ENCODE measurements at places on chromosomes 13 and 19. TPM values are rescaled to one million over a fixed set of nuclear protein-coding genes. Genes with fewer than 3 reads are reported as not detected.
A peak's percentile ranks its signal among the peaks of the same experiment; 100 is the strongest.

DNA sequence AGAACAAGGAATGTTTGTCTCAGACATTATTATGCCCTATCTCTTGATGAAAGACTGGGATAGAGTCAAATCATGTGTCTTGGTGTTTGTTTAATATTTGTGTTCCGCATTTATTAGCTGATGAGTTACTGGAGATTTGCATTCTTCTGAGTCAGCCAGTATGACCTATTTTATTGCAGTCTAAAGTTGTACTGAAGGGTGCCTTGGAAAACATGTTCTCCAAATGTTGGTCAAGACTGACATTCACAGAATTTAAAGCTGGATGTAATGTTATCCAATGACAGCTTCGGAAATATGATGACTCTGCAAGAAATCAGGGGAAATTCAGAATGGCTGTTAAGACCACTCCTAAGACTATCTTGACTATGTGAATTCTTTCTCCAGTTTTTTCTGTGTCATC, 134.0 kb downstream of the KCNRG start:
- no peaks in the 10 kb centered on the region for H3K36me3 ChIP-seq
- no peak for DNase-seq
- H3K4me3 ChIP-seq, result no peak overlapping the region
- no peak overlapping the region for H3K27ac ChIP-seq
- H3K4me1 ChIP-seq, result peaks cover 14% of the 10 kb centered on the region

- no peak for DNase-seq
- H3K36me3 ChIP-seq, result peaks cover 7% of the 10 kb centered on the region
- H3K27ac ChIP-seq, result no peak overlapping the region
- H3K4me1 ChIP-seq, result peaks cover 8% of the 10 kb centered on the region
These were observed 126.9 kb downstream of the SIPA1L3 start for GRCh38 chr19:38033658-38034491.

DNA sequence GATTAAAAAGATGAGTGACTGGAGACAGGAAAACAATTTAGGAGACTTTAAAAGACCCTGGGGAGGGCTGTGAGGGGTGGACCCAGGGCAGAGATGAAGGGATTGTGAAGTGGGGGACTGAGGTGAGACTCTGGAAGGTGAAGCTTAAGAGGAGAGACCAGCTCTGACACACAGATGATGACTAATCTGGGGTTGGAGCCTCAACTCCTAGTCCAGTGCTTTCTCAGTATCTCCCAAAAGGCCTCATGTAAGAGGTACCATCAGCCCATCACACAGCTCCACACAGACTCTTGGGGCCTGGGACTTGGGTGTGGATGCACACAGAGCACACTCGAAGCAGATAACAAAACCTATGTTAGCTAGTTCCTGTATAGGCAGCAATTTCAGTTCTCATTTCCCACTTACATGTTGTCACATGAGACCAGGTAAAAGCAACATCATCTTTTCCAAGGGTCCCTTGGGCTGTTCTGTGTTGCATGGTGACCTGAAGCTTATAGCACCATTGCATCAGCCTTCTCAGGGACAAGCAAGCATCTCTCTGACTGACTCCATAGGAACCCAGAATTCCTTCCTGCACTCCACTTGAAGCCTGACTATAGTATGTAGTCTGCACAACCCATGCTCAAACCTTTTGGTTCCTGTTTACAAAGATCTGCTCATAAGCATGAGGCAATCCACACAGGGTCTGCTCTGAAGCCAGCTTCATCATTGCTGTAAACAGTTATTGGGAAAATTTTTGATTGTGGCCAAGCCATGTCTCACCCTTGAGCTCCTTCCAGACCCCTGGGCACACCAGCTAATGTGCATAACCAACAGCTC, 88.6 kb upstream of the MYCBP2 start:
- DNase-seq, result peak; percentile 1
- peaks cover 13% of the 10 kb centered on the region for H3K4me1 ChIP-seq
- H3K27me3 ChIP-seq, result no peaks in the 10 kb centered on the region
- no peak overlapping the region for H3K27ac ChIP-seq

Gene CKAP2
- polyA plus RNA-seq, result 7.1 TPM

DNA sequence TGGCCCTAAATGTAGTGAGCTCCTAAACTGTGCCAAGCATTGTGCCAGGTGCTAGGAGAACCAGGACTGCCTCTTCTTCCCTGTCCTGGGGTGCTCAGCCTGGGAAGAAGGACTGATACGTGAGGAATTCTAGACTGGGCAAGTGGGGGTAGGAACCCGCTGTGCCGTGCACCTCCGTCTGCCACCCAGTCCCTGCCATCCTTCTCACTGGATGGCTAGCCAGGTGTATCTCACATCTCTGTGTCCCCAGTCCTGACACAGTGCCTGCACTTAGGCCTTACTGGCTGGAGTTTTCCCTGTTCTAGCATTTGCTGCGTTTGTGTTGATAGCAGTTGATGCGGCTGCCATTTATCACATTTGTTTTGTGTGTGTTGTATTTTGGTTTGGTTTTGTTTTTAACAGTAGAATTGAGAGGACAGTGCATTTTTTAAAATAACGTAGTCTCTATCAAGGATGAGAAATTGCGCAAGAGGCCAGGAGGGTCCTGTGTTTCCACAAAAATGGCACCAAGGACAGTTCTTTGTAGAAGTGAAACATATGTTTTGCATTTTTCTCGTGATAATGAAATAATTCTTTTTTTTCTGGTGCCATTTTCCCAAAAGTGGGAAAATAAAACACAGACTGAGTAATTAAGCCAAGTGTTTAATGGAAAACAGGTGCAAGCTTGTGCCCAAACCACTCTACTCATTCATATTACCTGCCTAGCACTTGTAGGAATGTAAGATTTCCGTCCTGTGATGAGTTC, 4.7 kb upstream of the GPR183 start:
- peak overlapping the region; percentile 93 for H3K27ac ChIP-seq
- peaks cover 7% of the 10 kb centered on the region for H3K36me3 ChIP-seq
- H3K4me1 ChIP-seq, result peaks cover 23% of the 10 kb centered on the region

DNA sequence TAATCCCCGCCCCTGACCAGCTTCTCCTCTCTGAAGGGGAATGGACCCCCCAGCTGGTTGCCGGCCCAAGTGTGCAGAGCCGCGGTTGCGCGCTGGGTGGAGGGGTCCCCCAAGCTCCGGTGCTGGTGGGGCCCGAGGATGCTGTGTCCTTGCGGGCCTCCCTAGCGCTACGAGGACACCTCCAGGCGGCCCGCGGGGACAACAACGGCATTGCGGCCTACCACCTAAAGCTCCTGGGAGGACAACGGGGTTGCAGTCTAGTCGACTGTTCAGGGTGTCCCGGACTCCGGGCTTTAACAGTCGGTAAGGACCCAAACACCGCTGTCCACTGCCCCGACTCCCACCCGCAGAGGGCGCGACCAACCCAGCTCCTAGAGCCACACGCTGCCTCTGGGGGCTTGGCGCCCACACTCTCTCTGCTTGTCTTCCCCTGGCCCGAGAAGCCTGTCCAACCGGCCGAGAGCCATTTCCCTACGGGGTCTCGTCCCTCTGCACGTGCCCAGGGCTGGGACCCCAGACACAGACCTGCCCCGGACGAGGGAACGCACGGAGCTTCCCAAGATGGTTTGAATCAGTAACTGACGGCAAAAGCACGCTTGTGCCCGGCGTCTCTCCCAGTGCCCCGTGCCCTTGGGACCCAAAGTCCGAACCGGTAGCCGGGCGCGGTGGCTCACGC, 927 bp upstream of the SDHAF1 start:
- H3K27ac ChIP-seq, result no peak overlapping the region
- 0 out of 2 replicates have a peak, but pooled peaks cover 11% of the 10 kb centered on the region for H3K4me1 ChIP-seq
- no peak overlapping the region for H3K4me3 ChIP-seq
- DNase-seq, result peak; percentile 62
- no peaks in the 10 kb centered on the region for H3K36me3 ChIP-seq
- no peaks in the 10 kb centered on the region for H3K27me3 ChIP-seq

Gene SLC25A41
- 0.12 TPM for polyA plus RNA-seq

DNA sequence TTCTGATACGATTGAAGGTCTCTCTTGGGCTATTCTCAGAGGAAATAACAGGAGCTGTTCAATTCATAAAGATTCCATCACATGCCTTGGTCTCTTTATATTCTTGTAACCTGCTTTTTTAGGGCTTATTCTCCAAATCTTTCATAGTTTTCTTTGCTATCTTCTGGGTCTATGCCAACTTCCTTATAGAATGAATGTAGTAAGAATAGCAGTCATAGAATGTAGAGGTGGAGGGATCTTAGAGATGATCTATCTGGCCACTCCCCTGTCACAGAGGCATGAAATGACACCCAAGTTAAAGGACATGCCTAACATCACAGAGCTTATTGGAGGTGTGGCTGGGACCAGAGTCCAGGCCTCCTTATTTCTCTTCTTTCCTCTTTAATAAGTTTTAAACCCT, 13.2 kb downstream of the LCP1 start:
- H3K4me1 ChIP-seq, result peaks cover 5% of the 10 kb centered on the region
- H3K27ac ChIP-seq, result no peak overlapping the region
- no peak overlapping the region for H3K4me3 ChIP-seq
- no peak for DNase-seq
- H3K27me3 ChIP-seq, result no peaks in the 10 kb centered on the region

DNA sequence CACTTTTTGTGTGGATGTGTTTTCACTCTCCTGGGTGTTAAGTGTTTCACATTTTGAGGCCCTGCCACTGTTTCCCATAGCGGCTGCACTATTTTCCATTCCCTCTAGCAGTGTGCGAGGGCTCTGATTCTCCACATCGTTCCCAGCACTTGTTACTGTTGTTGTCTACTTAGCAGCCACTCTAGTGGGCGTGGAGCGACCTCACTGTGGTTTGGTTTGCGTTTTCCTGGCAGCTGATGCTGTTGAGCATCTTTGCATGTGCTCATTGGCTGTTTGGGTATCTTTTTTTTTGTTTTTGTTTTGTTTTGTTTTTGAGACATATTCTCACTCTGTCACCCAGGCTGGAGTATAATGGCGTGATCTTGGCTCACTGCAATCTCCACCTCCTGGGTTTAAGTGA, 14.4 kb downstream of the NAXD start:
- peaks cover 35% of the 10 kb centered on the region for H3K36me3 ChIP-seq
- no peak overlapping the region for H3K4me3 ChIP-seq
- DNase-seq, result no peak
- H3K27ac ChIP-seq, result no peak overlapping the region

- no peaks in the 10 kb centered on the region for H3K4me1 ChIP-seq
- H3K36me3 ChIP-seq, result no peaks in the 10 kb centered on the region
- no peak overlapping the region for H3K27ac ChIP-seq
These were observed 32.1 kb downstream of the RASL11A start for GRCh38 chr13:27302643-27303262.

Gene DMPK
- polyA plus RNA-seq, result 92.2 TPM

GRCh38 chr19:3335431-3336350, 30.7 kb upstream of the NFIC start:
- H3K36me3 ChIP-seq, result no peaks in the 10 kb centered on the region
- no peak for DNase-seq
- H3K4me3 ChIP-seq, result no peak overlapping the region
- H3K4me1 ChIP-seq, result peaks cover 7% of the 10 kb centered on the region
- peak overlapping the region; percentile 83 for H3K27ac ChIP-seq

DNA sequence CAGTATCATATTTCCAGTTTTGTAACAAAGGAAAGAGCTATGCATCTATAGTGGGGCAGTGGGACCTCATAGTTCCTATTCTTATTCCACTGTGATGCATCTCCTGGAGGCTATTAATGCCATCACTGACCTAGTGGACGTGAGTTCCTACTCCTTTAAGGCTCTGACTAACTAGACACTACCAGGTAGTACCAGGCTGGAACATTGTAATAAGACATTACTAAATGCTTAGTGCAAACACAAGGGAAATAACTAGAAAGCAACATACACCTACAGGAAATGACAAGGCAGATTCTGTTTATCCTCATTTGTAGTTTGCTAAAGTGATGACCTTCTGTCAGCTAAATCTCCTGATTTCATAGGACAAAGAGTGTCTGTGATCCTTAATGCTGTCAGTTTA, 192.5 kb downstream of the POSTN start:
- no peaks in the 10 kb centered on the region for H3K4me1 ChIP-seq
- H3K27ac ChIP-seq, result no peak overlapping the region
- no peaks in the 10 kb centered on the region for H3K27me3 ChIP-seq

DNA sequence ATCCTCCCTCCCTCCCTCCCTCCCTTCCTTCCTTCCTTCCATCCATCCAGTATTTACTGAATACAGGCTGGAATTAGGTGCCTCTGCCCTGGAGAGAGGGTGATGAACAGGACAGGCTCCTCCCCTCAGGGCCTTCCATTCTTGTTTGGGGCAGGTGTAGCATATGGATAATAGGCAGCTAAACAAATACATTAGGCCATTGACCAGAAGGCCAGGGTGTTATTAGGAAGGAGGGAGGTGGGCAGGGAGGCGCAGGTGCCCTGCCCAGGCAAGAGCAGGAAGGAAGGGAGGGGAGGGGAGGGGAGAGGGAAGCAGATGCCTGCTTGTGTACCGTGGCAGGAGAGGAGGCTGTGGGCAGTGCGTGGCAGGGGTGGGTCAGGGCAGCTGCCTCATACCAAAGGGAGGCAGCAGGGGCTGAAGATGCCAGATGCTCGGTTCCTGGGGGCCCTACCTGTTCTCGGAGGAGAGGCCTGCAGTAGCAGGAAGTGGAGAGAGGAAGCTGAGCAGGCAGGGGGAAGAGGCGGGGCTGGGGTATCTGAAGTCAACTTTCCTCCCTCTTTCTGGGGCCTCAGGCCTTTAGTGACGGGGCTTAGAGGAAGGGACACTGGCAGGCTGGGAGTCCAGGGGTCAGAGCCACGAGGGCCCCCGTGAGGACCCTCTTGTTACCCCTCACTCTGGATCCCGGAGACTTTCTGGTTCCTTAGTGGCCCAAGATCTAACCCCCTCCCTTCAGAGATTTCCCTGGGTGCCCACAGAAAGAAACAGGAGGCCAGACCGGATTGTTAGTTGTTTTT, at the start of gene RINL:
Gene RINL, minus strand, starts transcription at position 495 of the 794 bp plus-strand sequence. CDS start 1,533 bp downstream, outside the sequence.
- H3K36me3 ChIP-seq, result no peaks in the 10 kb centered on the region
- H3K27ac ChIP-seq, result no peak within 1 kb of the TSS
- no peaks in the 10 kb centered on the region for H3K27me3 ChIP-seq
- peaks cover 12% of the 10 kb centered on the region for H3K4me1 ChIP-seq
- peak; percentile 49 for DNase-seq
- no peak within 1 kb of the TSS for H3K4me3 ChIP-seq

DNA sequence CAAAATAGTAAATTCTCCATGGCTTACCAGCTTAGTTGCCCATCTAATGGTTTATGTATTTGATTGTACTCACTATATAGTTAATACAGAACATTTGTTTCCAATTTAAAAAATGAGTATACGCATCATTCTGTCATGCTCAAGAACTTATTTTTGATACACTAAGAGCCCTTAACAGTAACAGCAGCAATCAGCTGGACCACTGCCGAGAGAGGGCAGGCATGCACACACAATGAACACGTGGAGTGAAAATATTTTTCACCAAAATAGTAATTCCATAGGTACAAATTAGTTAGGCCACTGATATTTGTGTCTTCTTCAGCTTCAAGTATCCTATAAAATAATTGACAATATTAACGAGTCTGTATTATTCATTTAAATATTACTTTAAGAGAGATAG, 109.9 kb downstream of the KLF12 start:
- H3K4me3 ChIP-seq, result no peak overlapping the region
- no peaks in the 10 kb centered on the region for H3K36me3 ChIP-seq
- DNase-seq, result no peak
- H3K4me1 ChIP-seq, result peaks cover 5% of the 10 kb centered on the region

DNA sequence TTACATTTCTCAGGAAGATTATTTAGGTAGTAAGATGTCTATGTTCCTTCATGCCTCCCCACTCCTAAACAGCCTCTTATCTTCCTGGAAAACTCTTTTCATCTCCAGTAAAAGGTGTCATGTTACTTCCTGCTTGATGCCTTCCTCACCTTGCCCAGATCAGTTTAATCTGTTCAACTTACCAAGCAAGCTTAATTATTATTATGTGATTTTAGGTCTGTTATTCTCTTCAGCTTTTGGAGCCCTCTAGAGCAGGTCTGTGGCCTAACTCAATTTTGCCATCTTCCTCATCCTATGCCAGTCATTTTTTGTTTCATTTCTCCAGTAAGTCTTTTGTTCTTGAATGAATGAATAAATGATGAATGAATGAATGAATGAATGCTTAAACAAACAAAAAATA, 528.4 kb downstream of the DCT start:
- H3K27me3 ChIP-seq, result no peaks in the 10 kb centered on the region
- H3K36me3 ChIP-seq, result no peaks in the 10 kb centered on the region
- no peak overlapping the region for H3K4me3 ChIP-seq
- H3K27ac ChIP-seq, result peak overlapping the region; percentile 16
- peaks cover 18% of the 10 kb centered on the region for H3K4me1 ChIP-seq
- DNase-seq, result no peak
